ENCODE measurements at places on chromosomes 3 and 15.

GRCh38 chr15:58269455-58270414 is 131.6 kb downstream of the AQP9 start:
- peak; percentile 15 for DNase-seq

DNA sequence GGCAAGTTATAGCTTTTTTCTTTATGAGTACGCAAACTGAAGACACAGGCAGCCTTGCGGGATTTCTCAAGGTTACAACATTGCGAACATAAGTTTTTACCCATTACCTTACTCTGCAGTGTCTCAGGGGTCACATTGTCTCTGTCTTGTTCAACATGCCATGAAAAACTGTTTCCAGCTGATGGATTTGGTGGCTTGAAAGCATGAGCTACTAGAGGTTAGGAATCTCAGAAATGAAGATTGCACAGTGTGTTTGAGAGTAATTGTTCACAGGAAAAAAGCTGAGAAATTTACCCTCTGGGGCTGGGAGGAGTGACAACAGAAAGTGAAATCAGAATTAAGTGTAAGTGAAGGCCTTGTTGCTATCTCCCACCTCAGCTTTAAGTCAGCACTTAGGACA is 568.6 kb downstream of the TAFA4 start:
- DNase-seq = no peak

DNA sequence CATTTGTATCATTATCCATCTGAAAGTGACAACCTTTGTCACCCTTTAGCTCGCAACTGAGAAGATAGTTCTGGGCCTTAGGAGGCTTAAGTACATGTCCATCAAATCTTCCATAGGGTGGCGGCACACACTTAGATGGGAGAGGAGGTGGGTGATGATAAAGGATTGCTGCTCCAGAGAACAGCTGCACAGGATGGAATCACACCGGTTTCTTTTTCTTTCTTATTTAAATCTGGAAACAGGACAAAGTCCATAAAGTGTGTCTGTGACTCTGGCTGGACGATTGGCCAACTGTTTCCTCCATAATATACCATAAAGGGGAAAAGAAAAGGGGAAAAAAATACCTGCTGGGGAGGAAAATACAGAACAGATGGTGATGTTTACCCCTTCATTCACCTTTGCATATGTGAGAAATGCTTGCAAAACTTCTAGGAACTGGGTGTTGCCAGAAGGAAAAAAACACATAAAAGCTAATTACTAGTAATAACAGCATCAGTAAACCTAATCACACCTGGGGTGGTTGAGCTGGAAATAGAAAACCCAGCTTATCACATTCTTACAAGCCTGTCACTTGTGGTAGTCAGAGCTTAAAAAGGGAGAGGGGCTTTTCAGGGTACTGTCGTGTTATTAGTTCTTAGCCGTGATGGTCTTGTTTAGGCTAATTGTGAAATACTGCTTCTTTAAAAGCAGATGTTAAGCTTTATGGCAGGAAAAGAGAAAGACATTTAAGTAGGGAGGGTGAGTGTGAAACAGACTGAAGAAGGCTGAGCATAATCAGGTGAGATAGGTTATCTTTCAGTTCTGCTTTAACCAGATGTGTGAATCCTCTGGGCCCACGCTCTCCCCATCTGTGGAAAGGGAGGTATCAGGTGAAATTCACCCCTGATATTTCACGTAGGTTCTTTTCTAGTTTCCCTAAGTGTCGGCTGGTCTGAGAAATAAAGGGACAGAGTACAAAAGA is 16.7 kb downstream of the C2CD4A start:
- DNase-seq = no peak

- no peak for DNase-seq
These were observed 41.1 kb downstream of the HEG1 start for GRCh38 chr3:125014570-125015179.

GRCh38 chr3:28252001-28252431 is 10.6 kb downstream of the CMC1 start:
- no peak for DNase-seq

GRCh38 chr3:72161881-72162595 is 377.1 kb upstream of the PROK2 start:
- DNase-seq = no peak

DNA sequence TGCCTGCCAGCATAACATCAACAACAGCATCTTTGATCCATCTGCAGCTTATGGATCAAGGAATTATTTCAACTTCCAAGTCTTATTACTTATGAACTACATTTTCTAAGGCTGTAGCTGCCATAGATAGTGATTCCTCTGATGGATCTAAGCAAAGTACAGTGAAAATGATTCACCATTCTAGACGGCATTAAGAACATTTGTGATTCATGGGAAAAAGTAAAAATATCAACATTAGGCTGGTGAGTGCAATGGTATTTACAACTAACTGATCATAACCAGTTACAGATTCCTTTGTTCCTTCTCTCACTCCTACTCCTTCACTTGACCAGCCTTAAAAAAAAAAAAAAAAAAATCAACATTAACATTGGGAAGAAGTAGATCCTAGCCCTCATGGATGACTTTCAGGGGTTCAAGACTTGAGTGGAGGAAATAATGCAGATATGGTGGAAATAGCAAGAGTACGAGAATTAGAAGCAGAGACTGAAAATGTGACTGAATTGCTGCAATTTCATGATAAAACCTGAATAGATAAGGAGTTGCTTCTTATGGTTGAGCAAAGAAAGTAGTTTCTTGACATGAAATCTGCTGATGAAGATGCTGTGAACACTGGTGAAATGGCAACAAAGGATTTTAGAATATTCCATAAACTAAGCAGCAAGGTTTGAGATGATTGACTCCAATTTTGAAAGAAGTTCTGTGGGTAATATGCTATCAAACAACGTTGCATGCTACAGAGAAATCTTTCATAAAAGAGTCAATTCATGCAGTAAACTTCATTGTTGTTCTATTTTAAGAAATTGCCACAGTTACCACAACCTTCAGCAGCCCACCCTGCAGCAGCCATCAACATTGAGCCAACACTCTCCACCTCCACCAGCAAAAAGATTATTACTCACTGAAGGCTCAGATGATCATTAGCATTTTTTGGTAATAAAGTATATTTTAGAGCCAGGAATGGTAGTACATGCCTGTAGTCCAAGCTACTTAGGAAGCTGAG is 22.8 kb downstream of the SLC12A6 start:
- DNase-seq = no peak

DNA sequence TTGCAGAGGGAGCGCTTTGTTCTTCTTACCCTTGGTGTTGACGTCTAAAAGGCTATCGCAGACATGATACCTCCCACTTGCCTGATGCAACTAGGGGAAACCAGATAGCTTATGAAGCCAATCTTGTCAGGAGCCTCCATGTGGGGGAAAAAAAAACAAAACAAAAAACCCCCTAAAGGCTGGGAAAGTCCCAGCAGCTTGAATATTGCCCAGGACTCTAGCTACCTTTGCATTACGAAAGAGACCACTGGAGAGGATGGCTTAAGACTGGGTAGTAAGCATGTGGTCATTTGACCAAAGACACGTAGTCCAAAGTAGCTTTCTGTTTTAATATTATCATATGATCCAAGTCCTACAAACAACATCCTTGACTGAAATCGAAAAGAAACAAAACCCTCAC is 120.7 kb upstream of the WNT5A start:
- no peak for DNase-seq

DNA sequence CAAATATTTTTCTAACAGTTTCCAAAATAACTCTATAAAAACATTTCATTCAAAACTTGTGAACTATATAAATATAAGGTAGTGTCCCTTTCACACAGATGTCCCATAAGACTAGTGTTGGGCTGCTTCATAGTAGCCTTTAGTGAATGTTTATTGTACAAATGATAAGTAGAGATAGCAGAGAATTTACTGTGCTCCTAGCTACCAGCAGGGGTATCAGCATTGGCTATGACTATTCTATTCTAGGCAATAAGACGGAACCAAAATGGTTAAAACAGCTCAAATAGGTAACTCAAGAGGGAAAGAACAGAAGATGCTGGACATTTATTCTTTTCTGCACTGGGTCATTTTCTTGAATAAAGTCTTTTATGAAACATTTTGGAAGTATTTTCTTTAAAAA is 22.6 kb downstream of the SERPINI2 start:
- no peak for DNase-seq

DNA sequence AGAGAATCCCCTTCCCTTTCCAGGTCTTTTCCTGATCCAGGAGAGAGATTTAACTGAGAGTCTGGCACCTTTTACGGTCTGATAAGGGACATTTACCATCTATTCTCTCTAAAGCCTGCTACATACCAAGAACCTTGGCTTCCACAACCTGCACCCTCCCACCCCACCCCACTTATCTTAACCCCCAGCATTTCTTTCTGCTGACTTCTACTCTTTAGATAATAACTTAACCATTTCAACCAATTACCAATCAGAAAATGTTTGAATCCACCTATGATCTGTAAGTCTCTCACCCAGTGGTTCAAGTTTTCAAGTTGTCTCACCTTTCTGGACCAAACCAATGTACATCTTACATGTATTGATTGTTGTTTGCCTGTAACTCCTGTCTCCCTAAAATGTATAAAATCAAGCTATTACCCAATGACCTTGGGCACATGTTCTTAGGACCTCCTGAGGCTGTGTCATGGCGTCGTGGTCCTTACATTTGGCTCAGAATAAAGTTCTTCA is 74.0 kb downstream of the MCF2L2 start:
- no peak for DNase-seq

DNA sequence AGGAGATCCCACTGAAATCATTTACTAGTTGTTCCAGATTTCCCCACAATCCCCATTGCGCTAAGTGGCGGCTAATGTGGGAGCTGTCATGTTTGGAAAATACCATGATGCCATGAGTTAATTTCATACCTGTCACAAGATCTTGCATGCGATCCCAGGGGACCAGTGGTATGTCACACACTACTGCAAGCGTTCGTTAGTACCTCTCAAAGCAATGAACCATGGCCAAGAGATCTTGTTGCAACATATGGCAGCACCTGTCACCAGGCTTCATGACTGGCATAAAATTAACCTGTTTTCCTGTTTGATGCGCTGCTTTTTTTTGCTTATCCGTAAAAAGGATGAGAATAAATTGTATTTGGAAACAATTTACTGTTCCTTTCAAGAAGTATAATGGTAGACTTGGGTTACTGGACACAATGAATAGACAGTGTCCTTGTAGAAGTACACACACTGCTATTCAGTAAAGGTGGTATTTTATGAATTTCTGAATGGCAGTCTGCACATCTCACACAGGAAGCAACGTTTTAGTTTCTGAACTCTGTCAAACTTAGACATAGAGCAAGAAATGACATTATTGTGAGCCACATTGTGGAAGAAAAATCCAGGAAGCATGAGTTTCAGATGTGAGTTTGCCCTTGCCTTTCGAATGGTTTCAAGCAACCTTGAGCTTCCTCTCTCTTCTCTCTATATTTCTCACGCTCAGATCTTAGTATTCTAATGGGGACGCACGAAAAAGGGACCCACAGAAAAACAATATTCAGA is 81.9 kb downstream of the CHL1 start:
- no peak for DNase-seq

DNA sequence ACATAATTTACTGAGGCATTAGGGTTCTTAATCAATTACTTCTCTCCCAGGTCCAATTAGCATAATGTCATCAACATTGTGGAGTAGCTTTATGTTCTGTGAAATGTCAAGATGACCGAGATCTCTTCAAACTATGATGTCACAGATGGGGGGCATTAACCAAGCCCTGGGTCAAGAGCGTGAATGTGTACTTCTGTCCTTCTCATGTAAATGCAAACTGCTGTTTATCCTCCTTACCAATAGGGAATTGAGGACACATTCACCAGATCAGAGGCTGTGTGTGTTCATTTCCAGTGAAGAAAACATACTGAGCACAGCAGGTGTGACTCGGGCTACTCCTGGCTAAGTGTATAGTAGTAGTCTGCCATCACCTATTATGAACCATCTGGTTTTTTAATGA is 177.9 kb downstream of the MINAR1 start:
- DNase-seq = no peak

DNA sequence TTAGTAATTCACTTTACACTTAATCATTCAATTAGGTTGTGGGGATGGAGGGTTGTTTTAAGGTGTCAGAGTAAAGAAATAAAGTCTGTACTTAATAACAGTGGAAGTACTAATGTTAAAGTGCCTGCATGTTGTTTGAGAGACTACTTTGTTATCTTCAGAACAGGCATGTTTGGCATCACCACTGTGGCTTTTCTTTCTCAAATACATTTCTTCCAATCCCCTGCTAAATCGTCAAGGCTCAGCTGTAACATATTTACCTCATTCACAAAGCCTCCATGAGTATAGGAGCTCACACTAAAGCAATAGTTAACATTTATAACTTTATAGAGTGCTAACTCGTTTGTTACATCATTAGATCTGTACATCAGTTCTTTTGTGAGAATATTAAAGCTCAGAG is 2.6 kb downstream of the TIMMDC1 start:
- no peak for DNase-seq

GRCh38 chr3:82745544-82745943 is 984.1 kb upstream of the GBE1 start:
- no peak for DNase-seq

DNA sequence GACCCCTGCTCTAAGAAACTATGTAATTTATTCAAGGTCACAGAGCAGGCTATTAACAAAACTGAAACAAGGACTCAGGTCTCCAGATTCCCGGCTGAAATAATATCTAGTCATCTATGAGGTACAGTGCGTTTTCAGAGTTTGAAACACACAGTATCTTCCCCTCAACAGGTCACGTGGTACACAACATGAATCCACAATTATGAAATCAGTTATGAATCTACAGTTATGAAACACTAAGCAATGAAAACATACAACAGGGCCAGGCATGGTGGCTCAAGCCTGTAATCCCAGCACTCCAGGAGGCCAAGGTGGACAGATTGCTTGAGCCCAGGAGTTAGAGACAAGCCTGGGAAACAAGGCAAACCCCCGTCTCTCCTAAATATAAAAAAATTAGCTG is 72.7 kb downstream of the FSIP1 start:
- DNase-seq = no peak

DNA sequence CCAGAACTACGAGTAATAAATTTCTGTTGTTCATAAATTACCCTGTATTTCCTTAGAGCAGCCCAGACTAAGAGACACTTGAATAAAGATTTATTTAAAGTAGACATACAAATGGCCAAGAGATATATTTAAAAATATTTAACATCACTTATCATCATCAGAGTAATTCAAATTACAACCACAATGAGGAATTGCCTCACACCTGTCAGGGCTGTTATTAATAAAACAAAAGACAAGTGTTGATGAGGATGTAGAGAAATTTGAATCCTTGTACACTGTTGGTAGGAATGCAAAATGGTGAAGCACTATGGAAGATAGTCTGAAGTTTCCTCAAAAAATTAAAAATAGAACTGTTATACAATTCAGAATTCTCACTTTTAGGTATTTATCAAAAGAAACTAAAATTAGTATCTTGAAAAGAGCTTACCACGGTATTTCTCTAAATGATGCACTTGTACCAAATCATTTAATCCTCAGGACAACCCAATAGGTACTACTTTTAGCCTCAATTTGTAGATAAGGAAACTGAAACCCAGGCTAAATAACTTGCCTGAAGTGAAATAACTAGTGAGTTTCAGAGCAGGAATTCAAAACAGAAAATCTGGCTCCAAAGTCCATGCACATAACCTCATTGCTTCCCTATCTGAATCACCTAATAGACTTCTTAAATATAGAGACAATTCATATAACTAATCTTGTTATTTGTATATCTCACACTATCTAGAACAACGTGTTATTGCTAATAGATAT is 69.4 kb downstream of the ZBTB20 start:
- no peak for DNase-seq
